ENCODE measurements at places on chromosomes 11 and 22.

GRCh38 chr11:119797123-119797611, 68.2 kb upstream of the NECTIN1 start:
- DNase-seq, result no peak

- no peak for DNase-seq
Measured at GRCh38 chr11:124440608-124441007, 4.9 kb downstream of the OR8B8 start.

- DNase-seq, result peak; percentile 4
Measured at GRCh38 chr11:113376156-113376555, 11.4 kb upstream of the ANKK1 start.

DNA sequence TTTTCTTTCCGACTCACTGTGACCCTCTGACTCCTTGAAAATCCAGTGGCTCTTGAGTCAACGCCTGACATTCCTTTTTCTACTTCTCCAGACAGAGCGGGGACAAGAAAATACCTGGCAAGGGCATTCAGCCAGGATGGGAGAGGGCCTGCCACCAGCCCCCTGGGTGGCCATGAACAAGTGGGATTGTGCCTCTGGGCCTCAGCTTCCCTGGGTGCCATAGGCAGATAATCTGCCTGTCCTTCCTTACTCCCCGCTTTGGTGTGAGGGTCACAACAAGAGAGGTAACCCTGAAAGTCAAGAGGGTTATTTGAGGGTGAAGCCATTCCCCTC, 613.9 kb upstream of the CADM1 start:
- no peak for DNase-seq

DNA sequence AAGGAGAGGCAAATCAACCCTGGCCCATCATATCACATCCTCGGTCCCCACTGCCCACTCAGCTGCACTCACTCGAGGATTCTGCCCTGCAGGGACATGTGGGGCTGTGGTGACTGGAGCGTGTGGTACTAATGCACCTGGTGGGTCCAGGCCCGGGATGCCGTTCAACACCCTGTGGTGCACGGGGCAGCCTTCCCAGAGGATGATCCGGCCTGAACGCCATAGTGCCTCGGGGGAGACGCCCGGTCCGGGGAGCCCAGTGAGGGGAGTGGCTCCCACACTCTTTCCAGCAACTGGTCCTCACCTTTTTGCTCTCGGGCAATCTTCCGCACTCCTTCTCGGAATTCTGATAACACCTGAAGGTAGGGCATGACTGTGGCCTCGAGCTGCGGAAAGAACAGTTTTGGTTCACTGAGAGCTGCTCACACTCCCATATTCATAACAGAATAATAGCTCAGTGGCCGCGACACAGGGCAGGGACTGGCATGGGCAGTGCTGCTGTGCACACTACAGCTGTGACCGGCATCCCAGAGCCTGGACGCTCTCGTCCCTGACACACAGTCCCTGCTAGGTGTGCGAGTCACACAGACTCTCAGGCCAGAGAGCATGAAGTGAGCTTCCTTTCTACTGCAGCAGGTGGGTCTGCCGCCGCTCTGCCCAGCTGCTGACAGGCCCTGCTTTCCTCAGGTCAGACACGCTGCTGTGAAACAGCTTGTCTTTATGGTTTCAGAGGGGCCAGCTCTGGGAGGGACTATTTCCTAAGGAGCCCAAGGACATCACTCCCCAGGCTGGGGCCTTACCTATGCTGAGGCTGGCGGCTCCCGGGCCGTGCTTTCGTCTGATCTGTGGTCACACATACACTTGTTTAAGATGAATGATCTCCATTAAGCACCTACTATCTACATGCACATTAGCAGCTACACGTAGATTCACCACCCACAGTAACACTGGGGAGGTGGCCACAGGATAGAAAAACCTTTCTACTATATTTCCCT, 20.1 kb upstream of the NAP1L4 start:
- DNase-seq, result no peak

- DNase-seq, result no peak
Measured at GRCh38 chr11:9858822-9859221, 194.9 kb downstream of the SWAP70 start.

DNA sequence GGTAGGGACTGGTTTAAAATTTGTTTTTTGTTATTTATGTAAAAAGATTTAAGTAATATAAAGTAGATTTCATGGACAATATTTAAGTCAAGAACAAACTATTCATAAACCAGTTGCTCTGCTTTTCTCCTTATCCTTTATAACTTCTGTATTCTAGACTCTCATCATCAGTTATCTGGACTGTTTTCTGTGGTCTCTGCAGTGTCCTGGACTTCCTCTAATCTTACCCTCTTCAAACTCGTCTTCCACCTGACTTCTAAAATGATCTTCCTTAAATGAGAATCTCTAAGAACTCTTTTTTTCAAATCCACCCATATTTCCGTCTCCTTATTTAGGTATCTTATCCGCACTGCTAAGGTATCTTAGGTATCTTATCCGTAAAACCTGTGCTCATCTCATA, 8.1 kb downstream of the RRM1 start:
- peak; percentile 14 for DNase-seq

GRCh38 chr11:7537265-7537664, 23.5 kb downstream of the PPFIBP2 start:
- DNase-seq, result no peak

DNA sequence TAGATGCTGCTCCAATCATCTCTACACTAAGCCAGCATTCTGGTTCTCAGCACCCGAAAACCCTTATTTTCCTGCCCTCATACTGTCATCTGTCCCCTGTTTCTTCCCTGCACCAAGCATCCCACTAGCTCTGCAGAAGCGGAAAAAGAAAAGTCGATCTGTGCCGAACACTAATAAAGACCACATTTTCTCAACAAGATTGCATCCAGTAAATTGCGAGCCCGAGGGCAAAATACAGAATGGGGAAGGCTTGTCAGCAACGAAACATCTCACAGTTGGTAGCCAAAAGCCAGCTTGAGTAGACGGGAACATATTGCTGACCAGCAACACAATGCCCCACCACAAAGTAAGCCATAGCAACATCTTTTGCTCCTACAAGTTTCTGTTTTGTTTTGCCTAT, 227.4 kb downstream of the CADM1 start:
- no peak for DNase-seq

DNA sequence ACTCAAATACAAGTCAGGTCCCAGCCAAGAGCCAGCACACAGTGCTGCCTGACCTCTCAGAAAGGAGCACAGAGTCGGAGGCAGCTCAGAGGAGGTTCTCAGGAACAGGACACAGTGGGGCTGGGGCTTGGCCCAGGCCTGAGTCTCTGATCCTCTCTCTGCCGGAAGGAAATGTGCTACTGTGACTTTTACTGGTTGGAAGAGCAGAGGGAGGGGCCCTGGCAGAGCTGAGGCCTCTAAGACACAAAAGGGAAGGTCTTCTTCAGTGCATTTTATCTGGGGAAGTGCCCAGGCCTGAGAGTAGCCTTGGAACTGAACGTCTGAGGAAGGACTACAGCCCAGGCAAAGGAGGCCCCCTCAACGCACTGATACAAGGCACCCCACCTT, 16.2 kb upstream of the CASTOR1 start:
- DNase-seq, result peak; percentile 84

DNA sequence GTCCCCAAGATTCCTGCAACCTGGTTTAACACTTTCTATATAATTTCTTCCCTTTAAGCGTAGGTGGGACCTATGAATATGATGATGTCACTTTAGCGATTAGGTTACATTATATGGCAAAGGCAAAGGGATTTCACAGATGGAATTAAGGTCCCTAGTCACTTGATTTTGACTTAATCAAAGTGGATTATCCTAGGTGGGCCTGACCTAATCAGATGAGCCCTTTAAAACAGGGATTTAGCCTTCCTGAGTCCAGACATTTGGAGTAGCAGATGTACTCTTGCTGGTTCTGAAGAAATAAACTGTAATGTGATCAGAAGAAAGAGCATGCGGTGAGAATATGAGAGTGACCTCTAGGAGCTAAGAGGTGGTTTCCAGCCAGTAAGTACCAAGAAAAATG, 67.8 kb upstream of the LIN7C start:
- DNase-seq, result no peak

- DNase-seq, result no peak
Measured at GRCh38 chr11:34360046-34360445, 2.2 kb upstream of the ABTB2 start.

GRCh38 chr11:66479394-66480116, 679 bp upstream of the DPP3 start:
- peak; percentile 27 for DNase-seq

DNA sequence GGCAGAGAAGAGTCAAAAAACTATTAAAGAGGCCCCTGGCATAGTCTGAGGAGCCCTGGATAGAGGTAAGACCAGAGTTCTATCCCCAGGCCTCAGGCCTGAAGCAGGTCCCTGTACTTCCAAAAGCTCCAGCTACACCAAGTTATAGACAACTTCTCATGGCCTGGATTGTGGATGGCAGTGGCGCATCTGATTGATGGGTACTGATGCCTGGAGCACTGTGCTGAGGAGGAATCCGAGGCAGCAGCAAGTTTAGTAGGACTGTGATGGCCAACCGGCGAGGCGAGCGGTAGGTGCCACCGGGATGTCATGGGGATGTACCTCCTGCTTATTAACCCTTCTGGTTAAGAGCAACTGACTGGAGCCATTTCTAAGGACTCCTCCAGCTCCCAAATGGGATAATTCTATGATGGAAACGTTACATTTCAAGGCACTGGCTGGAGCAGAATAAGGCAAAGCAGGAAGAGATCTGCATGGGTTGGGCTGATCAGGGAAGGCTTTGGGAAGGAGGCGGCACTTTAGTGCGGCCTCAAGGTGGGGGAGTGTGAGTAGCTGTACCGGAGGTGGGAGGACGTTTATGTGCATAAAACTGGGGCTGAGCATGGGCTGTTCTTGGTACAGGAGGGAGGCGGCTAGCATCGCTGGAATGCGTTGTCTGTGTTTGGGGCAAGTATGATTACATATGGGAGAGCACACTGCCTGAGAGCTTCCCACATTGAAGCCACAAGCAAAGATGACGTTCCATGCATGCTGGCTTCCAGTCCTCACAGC, 24.2 kb upstream of the JAM3 start:
- no peak for DNase-seq

- no peak for DNase-seq
Measured at GRCh38 chr22:28344918-28345703, 334.5 kb downstream of the TTC28 start.

GRCh38 chr22:39498368-39498767, 3.7 kb upstream of the MIEF1 start:
- no peak for DNase-seq

GRCh38 chr11:119169282-119169719, 776 bp downstream of the NLRX1 start:
- DNase-seq, result peak; percentile 25

- no peak for DNase-seq
Measured at GRCh38 chr22:21778705-21779363, 43.2 kb upstream of the YPEL1 start.

DNA sequence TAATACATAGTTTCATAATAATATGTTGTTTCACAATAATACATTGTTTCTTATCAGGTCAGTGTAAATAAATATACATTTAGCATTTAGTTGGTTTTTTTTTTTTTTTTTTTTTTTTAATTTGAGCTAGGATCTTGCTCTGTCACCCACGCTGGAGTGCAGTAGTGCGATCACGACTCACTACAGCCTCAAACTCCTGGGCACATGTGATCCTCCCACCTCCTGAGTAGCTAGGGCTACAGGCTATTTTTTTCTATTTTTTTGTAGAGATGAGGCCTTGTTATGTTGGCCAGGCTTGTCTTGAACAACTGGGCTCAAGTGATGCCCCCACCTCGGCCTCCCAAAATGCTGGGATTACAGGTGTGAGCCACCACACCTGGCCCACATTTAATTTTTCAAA, 43.5 kb downstream of the MIAT start:
- DNase-seq, result no peak

DNA sequence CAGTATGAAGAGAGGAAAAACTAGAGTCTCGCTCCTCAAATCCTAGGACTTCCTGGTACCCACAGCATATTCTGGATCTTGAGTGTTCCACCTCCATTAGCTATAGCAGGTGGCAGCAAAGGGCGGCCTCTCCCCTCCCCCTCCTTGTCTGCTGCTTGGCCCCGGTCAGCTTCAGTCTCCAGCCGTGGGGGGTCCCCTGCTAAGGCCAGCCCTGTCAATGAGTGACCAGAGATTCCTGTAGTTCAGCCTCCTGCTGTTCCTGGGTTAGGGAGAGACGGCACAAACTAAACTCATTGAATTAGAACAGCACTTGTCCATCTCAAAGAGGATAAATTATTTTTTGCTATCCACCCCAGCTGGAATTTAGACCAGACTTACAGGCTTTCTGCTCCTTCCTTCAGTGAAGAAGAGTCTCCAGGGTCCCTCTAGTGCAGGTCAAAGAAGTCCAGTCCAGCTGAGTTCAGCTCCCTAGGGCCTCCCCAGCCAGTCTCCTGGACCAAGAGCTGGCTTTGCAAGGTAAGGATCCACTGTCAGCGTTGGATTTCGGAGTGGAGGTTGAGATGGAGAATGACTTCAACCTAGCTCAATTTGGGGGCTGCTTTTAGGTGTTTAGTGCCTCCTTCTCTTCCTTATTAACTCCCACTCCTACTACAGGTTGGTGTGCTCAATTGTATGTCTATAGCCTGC, 1.1 kb upstream of the PHLDB1 start:
- DNase-seq, result no peak

DNA sequence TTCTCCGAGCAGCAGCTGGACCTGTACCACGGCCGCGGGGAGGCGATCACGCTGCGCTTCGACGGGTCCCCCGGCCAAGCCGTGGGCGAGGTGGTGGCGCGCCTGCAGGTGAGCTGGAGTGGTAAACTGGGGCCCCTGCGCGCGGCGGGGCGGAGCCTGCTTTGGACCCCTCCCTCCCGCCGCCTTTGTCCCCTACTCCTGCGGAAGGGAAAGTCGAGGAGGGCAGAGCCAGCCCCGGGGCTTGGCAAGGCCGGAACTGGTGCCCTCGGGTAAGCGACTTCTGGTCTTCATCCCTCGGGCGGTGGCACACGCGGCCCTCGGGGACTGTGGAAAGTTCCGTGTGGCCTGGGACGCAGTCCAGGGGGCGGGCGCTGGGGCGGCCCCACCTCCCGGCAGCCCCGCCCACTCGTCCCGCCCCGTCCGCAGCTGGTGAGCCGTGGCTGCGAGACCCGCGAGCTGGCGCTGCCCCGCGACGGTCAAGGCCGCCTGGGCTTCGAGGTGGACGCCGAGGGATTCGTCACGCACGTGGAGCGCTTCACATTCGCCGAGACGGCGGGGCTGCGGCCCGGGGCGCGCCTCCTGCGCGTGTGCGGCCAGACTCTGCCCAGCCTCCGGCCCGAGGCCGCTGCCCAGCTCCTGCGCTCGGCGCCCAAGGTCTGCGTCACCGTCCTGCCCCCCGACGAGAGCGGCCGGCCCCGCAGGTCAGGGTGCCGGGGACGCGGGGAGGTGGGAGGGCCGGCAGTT, 9.2 kb downstream of the SIPA1 start:
- DNase-seq, result no peak

- DNase-seq, result no peak
Measured at GRCh38 chr11:22234743-22235142, 41.9 kb downstream of the ANO5 start.

- no peak for DNase-seq
Measured at GRCh38 chr11:57787006-57787604, 25.5 kb downstream of the CTNND1 start.
